Esophagus muscularis mucosa (tissue), 4 donors: ENCODE measurements at places on chromosomes 5 and 9.

DNA sequence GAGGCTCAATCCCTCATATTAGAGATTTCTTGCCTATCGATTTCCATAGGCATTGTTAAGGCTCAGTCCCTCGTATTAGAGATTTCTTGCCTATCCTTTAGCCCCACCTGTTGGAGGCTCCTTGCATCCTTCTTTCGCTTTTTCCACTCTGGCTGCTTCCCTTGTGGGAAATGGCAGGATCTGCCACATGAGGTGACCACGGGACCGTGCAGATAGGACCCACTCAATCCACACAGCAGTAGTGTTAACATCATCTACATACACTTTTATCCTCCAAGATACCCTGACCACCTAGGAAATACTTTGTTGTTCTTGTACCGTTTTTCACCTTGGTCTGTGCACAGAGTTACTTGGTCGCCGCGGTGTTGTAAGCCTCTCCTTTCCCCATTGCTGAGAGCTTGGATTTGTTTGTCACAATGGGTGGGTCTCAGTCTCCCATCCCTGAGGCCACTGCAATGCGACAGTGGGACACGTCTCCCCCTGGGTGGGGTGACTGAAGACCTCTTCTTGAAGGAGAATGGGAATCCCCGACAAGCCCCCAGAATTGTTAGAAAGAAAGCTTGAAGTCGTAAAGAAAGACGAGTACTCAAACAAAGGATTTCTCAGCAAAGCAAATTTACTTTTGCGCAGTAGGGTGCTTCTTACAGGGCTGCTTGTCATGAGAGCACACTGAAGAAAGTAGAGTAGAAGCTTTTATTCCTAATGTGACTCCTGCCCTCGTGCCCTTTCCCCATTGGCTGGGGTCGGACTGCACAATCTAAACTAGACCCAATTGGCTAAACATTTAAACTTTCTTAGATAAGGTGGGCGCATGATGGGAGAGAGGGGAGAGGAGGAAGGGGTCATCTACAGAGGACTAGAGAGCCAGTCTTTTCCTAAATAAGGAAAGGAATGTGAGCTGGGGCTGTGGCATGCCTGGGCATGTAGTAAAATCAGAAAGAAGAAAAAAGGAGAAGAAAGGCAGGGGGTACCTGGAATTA is 19.8 kb downstream of the IFT74 start:
- no peak for DNase-seq

DNA sequence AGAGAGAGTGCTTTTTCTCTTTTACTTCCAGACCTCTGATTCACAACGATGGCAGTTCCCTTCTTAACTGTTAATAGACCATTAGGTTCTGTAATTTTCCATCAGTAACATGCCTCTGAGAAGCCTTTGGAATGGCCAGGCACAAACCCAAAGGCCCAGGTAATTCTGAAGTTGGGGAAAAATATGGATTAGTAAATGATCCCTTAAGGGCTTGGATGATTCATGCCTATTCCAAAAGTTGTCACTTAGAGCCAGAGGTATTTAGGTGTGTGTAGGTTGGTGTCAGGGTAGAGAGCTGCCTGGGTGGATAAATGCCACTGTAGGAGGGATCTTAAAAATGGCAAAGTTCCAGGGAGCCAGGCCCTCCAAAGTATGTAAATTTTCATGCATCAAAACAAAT is 228.8 kb downstream of the PLK2 start:
- no peak for DNase-seq

GRCh38 chr9:110575945-110576344 is 3.6 kb downstream of the SVEP1 start:
- no peak for DNase-seq

- no peak for DNase-seq
These were observed 250.2 kb upstream of the GAS1 start for GRCh38 chr9:87197349-87198130.

DNA sequence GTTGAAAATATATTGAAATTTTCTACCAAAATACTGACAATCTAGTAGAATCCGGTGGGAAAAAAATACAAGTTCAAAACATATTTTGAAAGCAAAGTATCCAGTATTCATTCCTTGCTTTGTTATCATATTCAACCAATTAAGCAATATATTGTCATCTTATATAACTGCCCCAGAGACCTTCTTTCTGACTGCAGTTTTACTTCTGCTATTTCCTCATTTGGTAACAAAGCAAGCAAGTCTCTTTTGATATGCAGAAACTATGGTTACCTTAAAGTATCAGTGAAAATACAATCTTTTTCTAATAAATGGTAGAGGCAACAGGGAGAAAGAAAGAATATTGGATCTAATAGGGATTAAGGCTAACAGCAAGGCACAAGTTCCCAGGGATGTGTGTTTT is 663.7 kb upstream of the MEF2C start:
- DNase-seq, result no peak

- DNase-seq, result no peak
These were observed 40.8 kb downstream of the CHSY3 start for GRCh38 chr5:129945028-129945427.

DNA sequence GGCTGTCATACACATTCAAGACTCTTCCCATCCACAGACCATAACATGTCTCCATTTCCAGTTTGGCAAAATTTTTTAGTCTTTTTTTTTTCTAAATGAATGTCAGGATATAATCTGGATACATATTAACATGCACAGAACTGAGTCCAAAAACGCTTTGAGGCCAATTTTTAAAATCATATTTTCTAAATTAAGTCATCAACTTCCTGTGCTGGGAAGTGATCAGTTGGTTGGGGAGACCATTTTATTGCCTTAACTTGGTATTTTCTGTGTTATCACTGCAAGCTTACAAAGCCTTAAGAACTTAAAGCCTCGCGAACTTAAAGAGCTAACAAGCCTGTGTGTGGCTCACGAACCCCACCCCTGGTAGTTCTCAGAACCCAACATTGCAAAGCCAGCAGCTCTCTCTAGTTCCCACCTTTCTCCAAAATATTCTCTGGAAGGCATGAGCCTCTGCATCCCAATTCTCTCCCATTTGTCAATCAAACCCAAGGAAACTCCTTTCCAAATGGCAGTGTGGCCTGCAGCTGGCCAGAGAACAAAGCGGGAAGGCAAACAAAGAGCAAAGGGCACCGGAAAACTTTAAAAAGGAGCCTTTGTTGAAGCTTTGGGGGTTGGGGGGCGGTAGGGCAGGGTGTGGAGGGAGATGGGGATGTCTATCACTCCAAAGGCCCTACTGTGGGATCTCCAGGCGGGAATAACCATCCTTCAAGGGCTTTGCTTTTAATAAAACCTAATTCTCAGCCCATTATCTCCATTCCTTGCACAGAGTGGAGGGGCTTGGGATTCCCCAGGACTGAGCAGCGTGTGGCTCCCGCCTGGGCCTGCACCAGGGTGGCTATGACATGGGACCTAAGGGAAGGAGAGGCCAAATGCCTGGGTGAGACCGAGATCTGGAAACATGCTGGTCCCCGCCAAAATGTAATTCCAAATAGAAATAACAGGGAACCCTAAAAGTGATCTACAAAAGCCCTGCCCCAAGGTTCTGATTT is 65.0 kb downstream of the ROR2 start:
- DNase-seq, result no peak

- DNase-seq, result no peak
These were observed 243.0 kb upstream of the ITGA1 start for GRCh38 chr5:52544738-52545137.
